ENCODE measurements at places on chromosomes 7 and 10. TPM values are rescaled to one million over a fixed set of nuclear protein-coding genes. Genes with fewer than 3 reads are reported as not detected.

CUX1 gene
- 64.1 TPM for total RNA-seq

VWA2 gene
- 16.1 TPM for total RNA-seq

EVX1 gene
- not detected for total RNA-seq

HOXA6 gene
- total RNA-seq = 45.0 TPM

HOXA3 gene
- 21.2 TPM for total RNA-seq

MUC3A gene
- 354 TPM for total RNA-seq

GNAT3 gene
- total RNA-seq = not detected

TMEM176B gene
- 93.3 TPM for total RNA-seq

ACHE gene
- 29.0 TPM for total RNA-seq

MYO1G gene
- 14.9 TPM for total RNA-seq

GIMAP8 gene
- total RNA-seq = 19.8 TPM

ADRB1 gene
- 4.6 TPM for total RNA-seq

TBXAS1 gene
- 227 TPM for total RNA-seq

STRIP2 gene
- total RNA-seq = 0.54 TPM

NRG3 gene
- total RNA-seq = not detected

SUPV3L1 gene
- 38.1 TPM for total RNA-seq

TRPV5 gene
- not detected for total RNA-seq

GPR85 gene
- not detected for total RNA-seq

PDIA4 gene
- total RNA-seq = 65.5 TPM

BLNK gene
- 49.3 TPM for total RNA-seq

MOGAT3 gene
- total RNA-seq = 91.4 TPM

CRYGN gene
- total RNA-seq = not detected

RHOBTB1 gene
- 5.1 TPM for total RNA-seq

AKR1C3 gene
- 532 TPM for total RNA-seq

GSTK1 gene
- total RNA-seq = 437 TPM

SVOPL gene
- total RNA-seq = not detected

GTF2IRD1 gene
- total RNA-seq = 27.1 TPM

PRSS37 gene
- total RNA-seq = not detected

MDFIC gene
- total RNA-seq = 36.3 TPM

GNG11 gene
- total RNA-seq = 5.5 TPM

RAB19 gene
- 7.4 TPM for total RNA-seq

MAGI2 gene
- total RNA-seq = 2.5 TPM

ATP6V0A4 gene
- total RNA-seq = not detected

C10orf105 gene
- not detected for total RNA-seq

Measured in Peyer's patch (tissue), 4 donors.